ENCODE measurements at places on chromosomes 6 and 20. TPM values are rescaled to one million over a fixed set of nuclear protein-coding genes. Genes with fewer than 3 reads are reported as not detected.

DNA sequence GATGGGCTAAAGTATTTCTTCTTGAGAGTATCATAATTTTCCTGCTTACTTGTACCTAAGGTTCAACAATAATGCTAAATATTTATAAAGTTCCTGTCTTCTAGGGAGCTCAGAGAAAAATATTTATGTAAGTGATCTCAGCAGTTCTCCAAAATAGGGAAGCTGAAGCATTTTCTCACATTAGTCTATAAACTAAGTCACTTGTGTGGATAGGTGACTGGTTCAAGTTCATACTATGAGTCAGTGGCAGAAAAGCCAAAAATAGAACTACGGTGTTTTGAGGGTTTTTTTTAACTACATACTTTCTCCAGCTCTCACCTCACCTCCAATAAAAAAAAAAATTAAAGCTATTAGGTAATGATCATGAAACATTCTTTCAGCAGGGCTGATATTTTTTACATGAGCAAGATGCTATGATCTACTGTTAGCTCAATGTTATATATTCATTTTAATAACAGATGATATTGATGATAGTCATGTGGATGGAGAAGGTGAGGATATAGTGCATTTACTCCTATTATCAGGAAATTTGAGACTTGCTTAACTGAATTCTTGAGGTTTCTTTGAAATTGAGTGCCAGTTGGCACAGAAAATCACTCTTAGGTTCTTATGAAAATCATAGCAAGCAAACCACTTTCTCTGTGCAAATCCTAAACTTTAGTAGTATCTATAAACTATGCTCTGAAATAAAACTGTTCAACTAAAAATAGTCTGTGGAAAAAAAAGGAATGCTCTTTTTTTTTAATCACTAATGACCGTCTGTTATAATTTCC, 4.1 kb upstream of the MOXD1 start:
- DNase-seq, result peak; percentile 18

GRCh38 chr6:39684790-39685488, 40.3 kb downstream of the KIF6 start:
- no peak for DNase-seq

DNA sequence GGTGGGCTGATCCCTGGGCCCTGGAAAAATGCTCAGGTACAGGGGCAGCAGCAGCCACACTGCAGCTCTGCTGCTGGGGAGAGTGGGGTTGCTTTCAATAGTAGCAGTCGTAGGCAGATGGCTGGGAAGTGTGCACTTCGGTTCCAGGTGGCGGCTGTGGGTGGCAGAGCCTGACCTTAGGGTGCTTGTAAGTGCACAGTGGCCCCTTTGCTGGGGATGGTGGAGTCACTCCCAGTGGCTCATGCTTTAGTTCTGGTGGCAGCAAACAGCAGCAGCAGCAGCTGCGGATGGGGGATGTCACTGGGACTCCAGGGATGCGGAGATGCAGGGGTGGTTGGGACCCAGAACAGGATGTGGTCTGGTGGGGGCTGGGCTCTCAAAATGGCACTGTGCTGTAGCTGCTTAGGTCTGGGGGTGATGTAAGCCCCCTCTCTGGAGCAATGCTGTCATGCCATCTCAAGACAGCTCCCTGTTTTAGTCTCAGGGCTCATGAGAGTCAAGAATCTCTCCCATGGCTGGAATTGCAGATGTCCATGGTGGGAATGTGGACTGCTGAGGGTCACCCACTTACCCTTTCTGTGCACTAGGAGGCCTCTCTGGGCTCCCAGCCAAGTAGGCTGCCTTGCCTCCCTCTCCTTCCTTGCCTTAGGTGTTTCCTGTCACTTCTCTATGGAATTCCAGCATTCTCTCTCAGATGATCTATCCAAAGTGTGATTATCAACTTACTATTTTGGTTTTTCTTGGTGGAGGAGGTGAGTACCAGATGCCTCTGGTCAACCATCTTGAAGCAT, 146.7 kb upstream of the SLC22A23 start:
- DNase-seq, result no peak

DNA sequence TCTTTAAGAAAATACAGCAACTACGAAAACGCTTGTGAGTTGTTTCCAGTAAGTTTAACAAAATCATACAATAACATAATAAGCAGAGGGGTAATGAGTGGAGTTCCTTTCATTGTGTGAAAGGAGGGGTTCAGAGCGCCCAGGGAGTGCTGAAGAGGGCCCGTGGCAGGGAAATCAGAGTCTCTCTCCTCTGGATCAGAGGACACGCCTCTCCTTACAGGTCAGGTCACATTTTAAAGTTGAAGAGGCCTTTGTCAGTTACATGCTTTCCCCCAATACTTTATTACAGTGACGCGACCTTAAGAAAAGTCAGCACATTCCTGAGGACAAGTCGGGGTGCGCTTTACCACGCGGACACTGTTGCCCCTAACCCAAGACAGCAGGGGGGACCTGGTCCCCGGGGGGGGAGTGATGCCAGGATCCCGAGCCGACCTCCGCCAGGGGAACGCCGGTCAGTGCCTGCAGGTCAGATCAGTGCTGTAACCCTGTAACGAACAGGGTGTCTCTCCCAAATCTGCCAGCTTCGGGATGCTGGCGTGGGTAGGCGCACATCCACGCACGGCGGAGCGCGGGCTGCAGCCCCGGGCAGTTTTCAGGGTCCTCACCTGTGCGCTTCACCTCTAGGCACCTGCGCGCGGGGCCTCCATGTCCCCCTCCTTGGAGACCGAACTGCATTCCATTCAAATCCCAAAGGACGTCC, 848 bp downstream of the DACT2 start:
- no peak for DNase-seq

DNA sequence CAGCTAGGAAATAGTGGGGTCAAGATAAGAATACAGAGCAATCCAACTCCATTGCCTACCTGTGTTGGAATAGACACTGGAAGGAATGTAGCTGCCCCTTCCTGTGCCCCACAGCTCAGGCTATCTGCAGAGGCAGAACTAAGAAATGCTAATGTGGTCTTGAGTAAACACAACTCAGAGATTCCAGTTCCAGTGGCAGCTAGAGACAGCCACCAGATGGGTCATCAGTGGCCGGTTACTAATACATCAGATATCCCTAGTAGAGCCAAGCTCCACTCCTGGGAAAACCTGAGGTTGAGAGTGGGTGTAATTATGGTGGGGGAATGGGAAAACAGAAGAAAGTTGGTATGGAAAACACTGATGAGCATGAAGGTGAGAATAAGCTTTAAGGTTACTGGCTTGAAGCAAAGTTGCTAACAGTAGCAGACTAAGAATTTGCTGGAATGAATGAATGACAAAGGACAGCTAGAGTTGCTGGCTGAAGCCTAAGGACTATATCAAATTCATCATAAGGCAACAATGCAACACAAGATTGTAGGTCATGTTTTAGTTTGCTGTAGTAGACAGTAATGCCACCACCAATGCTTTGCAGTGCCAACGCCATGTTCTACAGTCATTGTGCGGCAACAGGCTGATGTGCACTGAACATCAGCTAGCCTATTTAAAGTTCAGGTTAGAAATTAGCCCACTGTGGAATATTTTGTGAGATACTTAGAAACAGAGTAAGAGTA, 28.3 kb upstream of the FAM83C start:
- peak; percentile 83 for DNase-seq

DNA sequence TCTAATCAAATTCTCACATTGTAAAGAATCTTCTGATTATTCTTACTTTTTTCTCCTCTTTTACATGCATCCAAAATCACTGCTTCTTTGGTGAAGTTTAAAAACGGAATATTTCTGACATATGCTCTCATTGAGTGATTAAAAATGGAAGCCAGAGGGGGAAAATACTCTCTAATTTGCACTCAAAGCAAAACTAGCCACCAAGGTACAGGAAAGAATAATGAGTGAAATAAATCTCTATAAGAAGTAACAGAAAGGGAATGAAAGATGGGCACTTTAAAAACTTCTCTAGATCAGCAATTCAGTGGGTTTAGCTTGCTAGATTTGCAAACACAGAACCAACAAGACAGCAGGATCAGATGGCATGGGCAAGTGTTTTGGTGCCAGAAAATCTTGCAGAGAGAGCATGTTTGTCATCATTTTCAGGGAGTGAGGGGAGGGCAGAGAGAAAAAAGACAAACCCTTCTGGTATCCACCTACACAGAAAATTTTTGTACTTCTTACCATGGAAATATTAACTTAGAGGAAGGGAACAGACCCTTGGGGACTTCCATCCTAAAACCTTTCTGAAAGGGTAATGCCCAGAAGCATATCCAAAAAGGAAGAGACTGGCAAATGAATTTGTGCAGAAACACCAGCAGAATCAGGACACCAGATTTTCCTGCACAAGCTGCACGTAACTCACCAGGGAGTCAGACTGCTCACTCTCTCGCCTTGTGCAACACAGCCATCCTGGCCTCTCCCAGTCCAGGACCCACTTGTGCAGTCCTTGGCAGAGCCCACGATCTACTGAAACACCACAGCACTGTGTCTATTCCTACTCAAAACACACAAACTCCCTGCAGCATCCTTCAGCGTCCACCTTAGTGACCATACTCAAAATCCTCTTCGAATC, 270.2 kb upstream of the PRDM1 start:
- DNase-seq, result no peak

GRCh38 chr6:146335336-146335735, 208.3 kb upstream of the RAB32 start:
- DNase-seq, result no peak

DNA sequence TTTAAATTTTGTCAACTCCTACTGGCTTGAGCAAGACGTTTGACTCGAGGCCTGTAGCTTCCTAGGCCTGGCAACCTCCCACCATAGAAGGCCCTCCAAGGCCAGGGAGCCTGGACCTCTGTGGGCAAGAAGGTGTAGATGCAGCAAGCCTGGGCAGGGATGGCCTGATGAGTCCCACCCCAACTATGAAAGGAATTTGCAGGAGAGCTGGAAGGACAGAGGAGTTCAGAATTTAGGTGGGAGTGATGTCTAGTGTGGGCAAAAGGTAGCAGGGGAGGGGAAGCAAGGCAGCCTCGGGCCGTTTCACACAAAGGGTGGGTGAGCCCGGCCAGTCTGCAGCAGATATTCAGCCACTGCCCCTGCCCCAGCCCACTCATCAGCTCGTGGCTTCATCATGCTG, 245.2 kb downstream of the CDH26 start:
- no peak for DNase-seq

DNA sequence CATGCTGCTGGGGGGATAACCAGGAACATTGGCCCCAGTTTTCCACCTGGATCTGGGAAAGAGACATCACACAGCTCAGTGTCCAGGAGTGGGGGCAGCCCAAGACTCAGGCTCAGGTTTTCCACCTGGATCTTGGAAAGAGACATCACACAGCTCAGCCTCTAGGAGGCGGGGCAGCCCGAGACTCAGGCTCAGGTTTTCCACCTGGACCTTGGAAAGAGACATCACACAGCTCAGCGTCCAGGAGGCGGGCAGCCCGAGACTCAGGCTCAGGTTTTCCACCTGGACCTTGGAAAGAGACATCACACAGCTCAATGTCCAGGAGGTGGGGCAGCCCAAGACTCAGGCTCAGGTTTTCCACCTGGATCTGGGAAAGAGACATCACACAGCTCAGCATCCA, 361.6 kb downstream of the THBS2 start:
- DNase-seq, result no peak

DNA sequence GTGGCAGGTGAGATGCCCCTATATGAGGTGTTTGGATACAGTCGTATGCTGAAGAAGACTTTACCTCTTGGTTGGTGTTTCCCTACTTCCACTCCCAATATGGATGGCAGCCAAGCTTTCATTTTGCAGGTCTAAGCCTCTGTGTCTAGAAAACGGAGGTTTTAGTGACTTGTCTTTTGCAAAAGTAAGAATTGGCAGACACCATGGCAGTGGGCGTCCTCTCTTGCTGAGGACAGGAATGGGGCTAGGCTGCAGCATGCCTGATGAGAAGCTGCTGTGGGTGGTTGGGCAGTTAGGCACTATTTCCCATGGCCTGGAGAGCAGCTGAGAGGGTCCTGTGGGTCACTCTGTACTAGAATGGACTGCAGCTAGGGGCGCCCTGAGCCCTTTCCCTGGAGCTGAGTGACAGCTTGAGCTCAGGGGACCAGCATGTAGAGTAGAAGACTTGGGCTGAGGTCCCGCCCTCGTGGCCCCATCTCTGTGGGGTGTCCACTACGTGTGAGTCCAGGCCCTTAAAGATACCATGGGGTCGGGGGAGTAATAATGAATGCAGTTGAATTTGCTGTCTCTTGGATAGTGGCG, 127.4 kb downstream of the CDH26 start:
- no peak for DNase-seq

GRCh38 chr6:149379977-149380376, 20.1 kb upstream of the SUMO4 start:
- DNase-seq, result no peak

- DNase-seq, result no peak
Measured at GRCh38 chr6:30156774-30157173, 4.2 kb downstream of the TRIM10 start.

DNA sequence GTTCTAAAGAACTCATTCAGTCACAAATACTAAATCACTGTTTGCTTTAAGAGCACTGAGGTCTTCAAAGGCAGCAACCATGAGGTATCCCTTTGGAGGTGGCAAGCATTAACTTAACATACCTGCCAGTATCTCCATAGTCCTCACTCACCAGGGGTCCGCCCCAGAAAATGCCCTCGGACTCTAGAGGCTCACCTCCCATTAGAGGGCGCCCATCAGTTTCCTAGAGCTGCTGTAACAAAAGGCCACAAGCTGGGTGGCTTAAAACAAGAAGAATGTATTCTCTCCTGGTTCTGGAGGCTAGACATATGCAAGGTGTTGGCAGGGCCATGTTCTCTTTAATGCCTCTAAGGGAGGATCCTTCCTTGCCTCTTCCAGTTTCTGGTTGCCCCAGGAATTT, 12.0 kb upstream of the RNGTT start:
- DNase-seq, result no peak

- DNase-seq, result no peak
Measured at GRCh38 chr6:168363811-168364792, 44.5 kb upstream of the DACT2 start.

DNA sequence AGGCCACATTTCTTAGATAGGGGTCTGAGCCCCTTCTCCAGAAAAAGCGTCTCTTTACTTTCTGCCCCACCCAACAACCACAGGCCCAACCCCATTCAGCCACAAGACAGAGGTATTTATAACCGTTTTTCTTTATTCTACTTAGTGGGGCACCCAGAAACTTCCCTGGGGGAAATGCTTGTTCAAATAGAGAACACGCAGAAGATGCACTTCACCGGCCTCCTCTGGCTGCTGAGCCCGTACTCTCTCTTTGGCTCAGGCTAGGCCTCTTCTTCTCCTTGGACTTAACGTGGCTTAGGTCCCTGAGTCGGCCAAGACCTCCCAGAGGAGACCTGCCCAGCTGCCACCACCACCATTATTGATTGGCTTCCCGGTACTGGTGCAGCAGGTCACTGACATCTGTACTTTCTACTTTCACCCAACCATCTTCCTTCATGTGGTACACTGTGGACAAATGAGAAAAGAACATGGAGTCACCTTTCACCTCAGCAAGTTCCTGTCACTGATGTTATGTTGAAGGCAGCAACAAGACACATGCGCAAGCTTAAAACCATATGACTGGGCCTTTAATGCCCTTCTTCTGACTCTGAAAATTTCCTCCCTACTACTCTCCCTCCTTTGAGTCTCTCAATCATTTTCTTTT, 2.2 kb upstream of the TAP2 start:
- DNase-seq, result no peak

The DEFB132 gene
- total RNA-seq, result not detected

The IL20RA gene
- not detected for total RNA-seq

The HACE1 gene
- total RNA-seq, result 33.9 TPM

The BPIFA1 gene
- total RNA-seq, result not detected

The SRMS gene
- not detected for total RNA-seq

The POM121L2 gene
- total RNA-seq, result not detected

The OXT gene
- total RNA-seq, result not detected

The HLA-DPA1 gene
- not detected for total RNA-seq

The PRELID3B gene
- 128 TPM for total RNA-seq

The LPA gene
- not detected for total RNA-seq

Measured in Caki2 (cell line).